HuH-7 (cell line): ENCODE measurements at places on chromosomes 5 and 9.

GRCh38 chr5:115602591-115603125 lies 379 bp upstream of the TICAM2 start:
- DNase-seq = no peak

DNA sequence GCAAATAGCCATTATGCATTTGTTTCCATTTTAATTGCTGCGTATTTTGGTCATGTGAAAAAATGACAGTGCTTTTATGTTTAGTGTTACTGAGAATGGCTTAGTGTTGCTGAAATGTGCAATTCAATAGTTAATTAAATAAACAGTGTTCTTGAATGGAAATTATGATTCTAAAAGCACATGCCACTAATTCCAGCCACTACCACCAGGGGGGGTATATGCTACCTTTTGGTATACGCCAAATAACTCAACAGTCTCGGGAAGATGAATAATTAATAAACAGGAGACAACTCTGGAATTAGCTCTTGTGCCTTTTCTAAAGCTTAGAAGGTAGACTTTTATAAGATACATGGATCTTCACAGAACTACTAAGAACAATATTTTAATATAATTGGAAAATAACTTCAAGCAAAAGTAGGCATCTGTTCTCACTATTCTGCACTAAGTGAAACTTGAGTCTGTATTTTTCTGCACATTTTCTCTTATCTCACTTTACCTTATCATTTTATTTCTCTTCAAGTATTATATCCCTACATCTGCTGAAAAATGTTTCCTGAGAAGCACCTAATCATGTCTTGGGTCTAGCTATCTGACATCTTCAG lies 83.5 kb upstream of the MINAR2 start:
- DNase-seq = peak; percentile 7

GRCh38 chr5:176440927-176441706 lies 7.1 kb upstream of the FAF2 start:
- DNase-seq = peak; percentile 52

- no peak for DNase-seq
Measured at GRCh38 chr9:136511144-136511669, 28.4 kb upstream of the SEC16A start.

DNA sequence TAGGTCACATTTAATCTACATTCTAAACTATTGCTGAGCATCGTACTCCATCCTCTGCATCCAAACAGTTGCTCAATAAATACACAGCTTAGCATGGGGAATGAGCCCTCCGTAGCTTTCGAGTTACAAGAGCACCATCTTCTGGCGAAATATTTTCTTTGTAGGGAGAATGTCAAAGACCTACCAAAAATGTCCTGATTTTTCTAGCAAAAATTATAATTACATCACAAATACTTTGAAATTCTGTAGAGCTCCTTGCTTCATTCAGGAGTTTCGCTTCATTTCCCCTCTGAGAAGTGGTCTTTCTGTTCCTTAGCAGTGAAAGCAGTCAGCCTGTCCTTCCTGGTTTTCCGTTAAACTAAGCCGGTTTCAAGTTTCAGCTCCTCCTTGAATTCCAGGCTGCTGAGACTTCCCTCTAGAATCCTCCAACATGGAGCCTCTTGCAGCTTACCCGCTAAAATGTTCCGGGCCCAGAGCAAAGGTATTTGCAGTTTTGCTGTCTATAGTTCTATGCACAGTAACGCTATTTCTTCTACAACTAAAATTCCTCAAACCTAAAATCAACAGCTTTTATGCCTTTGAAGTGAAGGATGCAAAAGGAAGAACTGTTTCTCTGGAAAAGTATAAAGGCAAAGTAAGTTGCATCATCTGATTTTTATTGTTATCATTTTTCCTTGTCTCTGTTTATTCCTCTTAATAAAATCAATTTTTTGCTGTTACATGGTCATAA lies at the start of gene GPX8:
GPX8 (plus strand) TSS at position 409 of the 730 bp plus-strand sequence; CDS start at position 431, 22 bp downstream.
- peak; percentile 17 for DNase-seq

GRCh38 chr5:153572411-153573145 lies 82.1 kb downstream of the GRIA1 start:
- DNase-seq = no peak

DNA sequence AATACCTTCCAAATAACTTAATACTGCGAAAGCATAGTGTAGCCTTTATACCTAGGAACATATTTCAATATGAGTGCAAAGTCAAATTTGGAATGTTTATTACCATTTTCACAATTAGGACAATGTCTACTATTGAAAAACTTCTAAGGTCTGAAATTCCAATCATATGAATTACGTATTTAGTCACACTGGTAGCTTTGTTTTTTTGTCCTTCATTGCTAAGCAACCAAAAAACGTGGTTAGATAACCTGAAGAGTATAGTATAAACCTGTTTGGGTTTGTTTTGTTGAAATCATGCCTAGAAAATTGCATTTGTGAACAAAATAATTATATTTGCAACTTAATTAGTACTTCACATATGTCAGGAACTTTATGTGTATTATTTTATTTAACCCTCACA lies 134.2 kb downstream of the FBXO4 start:
- no peak for DNase-seq

- DNase-seq = peak; percentile 67
Measured at GRCh38 chr9:74496819-74497747, at the start of gene RORB. TSS of gene RORB (plus strand) at chr9:74497335. CDS start at chr9:74497977, 642 bp downstream.

DNA sequence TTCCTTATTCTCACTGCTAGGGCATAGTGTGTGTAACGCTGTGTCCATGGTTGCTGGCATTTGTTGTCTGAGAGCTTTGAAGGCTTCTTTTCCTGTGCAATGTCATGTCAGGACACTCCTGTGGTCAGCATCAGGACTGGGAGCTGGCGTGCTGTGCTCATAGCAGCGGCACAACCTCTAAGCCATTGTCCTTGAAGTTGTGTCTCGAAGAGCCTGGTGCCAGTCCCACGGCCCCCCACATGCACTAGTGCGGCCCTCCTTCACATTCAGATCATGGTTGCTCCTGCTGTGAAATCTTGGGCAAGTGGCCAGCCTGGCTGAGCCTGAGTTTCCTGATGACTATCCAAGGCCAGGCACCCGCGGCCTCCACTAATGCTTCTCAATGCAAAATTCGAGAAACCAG lies 32.4 kb downstream of the PDZD2 start:
- no peak for DNase-seq

- DNase-seq = no peak
Measured at GRCh38 chr5:52685566-52685965, 102.2 kb upstream of the ITGA1 start.

- DNase-seq = no peak
Measured at GRCh38 chr9:35705836-35706430, 16.2 kb upstream of the TPM2 start.
